Endothelial cell of umbilical vein (primary cell): ENCODE measurements at places on chromosomes 3 and 15. TPM values are rescaled to one million over a fixed set of nuclear protein-coding genes. Genes with fewer than 3 reads are reported as not detected.

DNA sequence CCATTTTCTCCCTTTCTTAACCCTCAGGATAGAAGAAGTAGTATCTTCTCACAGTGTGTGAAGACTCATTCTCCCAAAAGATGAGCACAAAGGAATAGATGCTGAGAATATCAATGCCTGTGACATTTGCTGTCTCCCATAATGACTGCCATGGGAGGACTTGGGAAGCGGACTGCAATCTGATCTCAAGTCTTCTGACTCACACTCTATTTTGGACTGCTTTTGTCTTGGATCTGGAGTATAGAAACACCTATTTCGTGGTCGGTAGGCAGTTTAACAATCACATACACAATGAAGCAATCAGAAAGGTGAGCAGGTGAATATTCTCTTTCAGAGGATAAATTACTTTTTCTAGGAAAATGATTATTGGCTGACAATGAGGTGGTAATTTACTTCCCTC is 852.0 kb downstream of the FHIT start:
- DNase-seq: no peak

- DNase-seq: no peak
Observed at GRCh38 chr3:114839476-114839875, 307.6 kb downstream of the ZBTB20 start.

DNA sequence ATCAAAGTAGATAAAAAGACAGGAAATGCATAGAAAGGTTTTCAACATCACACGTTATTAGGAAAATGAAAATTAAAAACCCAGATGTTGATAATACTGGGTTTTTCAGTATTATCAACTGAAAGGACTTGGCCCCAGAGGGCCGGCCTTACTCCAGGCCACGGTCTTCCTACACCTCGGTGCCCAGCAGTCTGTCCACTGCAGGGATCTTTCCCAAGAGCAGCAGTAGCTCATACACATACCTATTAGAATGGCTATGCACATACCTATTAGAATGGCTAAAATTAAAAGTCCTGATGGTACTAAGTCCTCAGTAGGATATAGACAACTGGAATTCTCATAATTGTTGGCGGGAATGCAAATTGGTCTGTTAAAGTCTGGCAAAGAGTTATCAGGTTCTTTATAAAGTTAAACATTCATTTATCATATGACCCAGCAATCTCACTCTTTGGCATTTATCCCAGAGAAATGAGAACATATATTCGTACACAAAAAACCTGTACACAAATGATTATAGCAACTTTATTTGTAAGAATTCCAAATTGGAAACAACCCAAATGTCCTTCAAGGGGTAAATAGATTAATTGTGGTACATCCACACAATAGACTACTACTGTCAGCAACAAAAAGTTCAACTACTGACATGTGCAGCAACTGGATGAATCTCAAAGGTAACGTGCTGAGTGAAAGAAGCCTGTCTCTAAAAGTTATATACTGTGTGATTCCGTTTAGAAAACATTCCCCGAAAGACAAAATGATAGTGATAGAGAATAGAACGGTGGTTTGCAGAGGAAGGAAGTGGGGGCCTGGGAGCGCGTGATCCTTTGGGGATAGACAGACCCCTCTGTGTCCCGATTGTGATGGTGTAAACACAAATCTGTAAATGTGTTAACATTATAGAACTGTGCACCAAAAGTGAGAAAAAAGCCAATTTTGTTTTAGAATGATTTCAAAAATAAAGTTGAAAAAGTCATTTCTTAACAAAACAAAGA is 62.3 kb downstream of the MCTP2 start:
- DNase-seq: no peak

DNA sequence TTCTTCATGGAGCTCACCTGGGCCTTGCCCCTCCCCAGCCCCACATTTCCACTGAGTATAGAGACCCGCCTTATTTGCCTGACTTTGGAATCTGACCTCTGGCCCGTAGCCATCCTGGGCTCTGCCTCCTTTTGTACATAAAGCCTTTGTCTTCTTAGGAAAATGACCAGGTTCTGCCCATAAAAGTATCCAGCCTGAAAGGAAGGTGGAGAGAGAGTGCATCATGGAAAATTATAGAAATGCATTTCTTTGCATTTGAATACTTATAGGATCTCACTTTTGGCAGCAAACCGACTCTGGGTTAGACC is 3.6 kb upstream of the SH2D7 start:
- DNase-seq: no peak

DNA sequence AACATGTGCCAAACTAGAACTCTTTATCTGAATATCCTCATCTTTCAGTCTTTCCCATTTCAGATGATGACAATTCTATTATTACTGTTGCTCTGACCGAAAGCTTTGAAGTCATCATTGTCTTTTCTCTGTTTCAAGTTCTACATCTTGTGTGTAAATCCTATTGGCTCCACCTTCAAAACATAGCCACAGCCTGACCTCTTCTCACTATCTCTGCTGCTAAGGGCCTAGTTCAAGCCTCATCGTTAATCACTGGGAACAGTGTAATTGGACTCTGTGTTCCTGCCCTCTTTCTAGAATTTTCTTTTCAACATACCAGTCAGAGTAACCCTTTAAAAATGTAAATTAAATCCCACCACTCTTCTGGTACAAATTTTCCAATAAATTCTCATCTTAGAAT is 105.1 kb downstream of the OXSM start:
- DNase-seq: no peak

GRCh38 chr3:99856437-99857220 is 39.0 kb downstream of the CMSS1 start:
- no peak for DNase-seq

- peak; percentile 90 for DNase-seq
Observed at GRCh38 chr3:185362850-185363661, at the start of gene MAP3K13. Gene MAP3K13 (plus strand): TSS chr3:185363136. CDS start chr3:185428582, 65,446 bp downstream.

- DNase-seq: no peak
Observed at GRCh38 chr15:38750786-38751185, 186.2 kb upstream of the RASGRP1 start.

DNA sequence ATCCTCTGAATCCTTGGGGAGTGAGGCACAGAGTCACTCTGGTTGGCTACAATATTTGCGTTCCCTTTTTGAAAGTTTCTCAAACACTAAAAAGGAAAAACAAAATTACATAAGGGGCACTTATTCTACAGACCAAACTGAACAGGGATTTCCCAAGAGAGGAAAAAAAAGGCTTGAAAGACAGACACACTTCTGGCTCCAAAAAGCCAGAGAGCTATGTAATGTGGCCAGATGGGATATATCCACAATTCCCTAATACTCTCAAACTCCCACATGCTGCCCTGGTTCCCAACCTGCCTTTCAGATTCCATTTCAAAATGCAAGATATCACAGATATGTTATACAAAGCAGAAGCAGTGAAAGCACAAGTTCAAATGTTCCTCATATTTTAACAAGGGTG is 1.6 kb downstream of the FRMD4B start:
- no peak for DNase-seq

GRCh38 chr3:42582474-42583070 is 805 bp upstream of the SEC22C start:
- DNase-seq: no peak

DNA sequence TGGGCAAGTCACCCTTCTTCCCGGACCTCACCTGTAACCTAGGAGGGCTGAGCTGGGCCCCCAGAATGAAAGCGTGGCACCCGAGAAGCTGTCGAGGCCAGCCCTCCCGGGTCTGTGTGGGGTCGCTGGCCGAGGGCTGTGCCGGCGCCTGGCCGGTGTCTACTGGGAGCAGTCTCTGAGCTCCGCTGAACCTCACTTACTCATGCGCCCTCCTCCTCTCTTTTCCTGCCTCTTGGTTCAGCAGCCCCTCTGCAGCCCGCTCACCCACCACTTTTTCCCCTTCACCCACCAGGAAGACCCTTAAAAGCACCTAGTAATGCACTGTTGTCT is 419 bp downstream of the HYKK start:
- DNase-seq: no peak

DNA sequence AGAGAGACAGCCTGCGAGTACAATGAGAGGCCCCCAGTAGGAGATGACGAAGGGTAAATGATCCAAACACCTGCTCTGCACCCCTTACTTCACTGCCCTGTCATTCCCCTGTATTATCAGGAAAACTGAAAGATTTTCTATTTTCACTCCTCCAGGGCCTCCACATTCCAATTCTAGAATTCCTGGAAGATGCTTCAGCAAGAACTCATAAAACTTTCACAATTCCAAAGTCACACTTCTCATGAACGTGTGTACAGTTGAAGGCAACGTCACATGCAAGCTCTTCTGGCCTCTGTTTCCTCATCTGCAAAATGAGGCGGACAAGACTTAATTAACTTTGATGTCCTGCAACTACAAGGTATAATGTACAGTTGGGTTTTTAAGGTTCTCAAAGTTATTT is 62.8 kb upstream of the SPATA12 start:
- no peak for DNase-seq

DNA sequence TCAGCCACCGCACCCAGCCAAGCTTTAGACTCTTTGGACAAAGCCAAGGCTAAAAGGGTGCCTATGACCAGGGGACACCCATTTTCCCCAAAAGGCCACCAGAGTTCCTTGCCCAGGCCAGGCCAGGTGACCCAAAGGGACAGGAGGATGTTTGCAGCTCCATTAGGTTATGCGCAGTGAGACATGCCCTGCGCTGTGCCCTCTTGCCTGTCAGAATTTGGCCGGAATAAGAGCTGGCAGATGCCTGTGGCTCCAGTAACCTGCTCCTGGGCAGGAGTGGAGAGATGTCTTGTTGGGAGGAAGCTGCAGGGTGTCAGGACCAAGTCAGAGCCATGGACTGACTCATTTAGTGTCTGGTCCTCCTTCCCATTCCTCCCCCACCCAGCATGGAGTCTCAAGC is 20.5 kb downstream of the DNASE1L3 start:
- no peak for DNase-seq

DNA sequence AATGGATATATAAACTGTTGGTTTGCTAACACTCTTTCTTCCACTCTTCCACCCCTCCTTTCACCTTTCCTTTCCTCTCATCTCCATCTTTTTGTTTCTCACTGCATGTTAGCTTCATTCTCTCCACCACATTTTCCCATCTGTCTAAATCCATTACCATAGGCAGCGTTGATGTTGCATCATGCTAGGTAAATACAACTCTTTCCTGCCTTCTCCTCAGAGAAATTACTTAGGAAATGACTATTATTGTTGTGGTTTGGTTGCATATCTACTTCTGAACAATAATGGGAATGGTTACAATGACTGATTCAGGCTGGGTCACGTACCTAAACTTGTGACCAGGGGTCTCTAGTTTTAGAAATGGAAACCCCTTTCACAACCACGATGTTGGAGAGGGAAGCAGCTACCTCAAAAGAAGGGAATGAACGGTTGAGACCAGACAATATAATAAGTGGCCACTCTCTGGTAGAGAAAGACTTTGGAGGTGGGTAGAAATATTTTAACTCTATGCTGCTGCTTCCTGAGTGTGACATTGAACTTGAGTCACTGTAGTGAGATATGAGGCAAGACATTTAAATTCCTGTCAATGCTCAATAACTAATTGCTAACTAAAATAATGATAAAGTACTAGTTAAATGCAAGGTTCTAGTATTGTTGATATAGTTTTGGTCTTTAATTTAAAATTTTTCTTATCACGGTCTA is 314.1 kb upstream of the TGFBR2 start:
- peak; percentile 93 for DNase-seq

DNA sequence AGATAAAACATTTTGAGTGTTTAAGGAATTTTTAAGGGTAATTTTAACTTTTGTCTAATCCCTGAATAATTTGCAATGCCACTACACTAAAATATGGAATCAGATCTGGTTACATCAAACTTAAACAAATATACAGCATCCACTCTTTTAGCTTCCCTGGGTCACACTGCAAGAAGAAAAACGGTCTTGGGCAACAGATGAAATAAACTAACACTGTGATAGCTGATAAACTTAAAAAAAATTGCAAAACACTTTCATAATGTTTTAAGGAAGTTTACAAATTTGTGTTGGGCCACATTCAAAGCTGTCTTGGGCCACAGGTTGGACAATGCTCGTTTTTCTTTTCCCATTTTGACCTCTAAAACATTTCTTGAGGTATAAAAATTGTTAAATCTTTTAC is 34.3 kb downstream of the CCDC66 start:
- no peak for DNase-seq

GRCh38 chr15:98375513-98376340 is 272.6 kb upstream of the IGF1R start:
- DNase-seq: no peak

- DNase-seq: no peak
Observed at GRCh38 chr3:18870074-18870640, 278.2 kb upstream of the KCNH8 start.

GRCh38 chr3:9022305-9023225 is 59.3 kb upstream of the RAD18 start:
- no peak for DNase-seq

GRCh38 chr15:38876621-38877020 is 312.0 kb upstream of the RASGRP1 start:
- no peak for DNase-seq

- DNase-seq: no peak
Observed at GRCh38 chr3:28564211-28564610, 215.6 kb upstream of the AZI2 start.

DNA sequence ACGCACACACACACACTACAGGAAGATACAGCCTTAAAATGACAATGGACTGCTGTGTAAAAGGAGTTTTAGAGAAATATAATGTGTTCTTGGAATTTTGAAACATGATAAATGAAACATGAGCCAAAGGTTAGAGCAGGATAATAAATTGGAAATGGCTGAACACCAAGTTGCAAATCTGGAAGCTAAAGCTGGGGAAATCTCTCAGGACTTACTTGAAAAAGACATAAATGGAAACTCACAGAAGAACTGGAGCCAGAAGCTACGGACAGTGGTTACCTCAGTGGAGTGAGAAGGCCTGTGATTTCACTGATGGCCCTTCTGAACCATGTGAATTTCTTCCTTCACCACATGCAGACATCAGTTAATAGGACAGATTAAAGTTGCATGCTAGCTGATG is 37.3 kb upstream of the ATP10A start:
- no peak for DNase-seq

GRCh38 chr3:9778143-9779074 is 8.7 kb upstream of the CAMK1 start:
- DNase-seq: no peak

- DNase-seq: no peak
Observed at GRCh38 chr3:47714606-47715005, 67.1 kb downstream of the SMARCC1 start.

The MYEF2 gene
- 54.8 and 62.5 TPM in 2 replicates for total RNA-seq

The TRIM42 gene
- total RNA-seq: not detected in 2 replicates

The ZNF501 gene
- 2.9 and 3.9 TPM in 2 replicates for total RNA-seq

The CCNDBP1 gene
- 39.9 and 41.4 TPM in 2 replicates for total RNA-seq

The AADAC gene
- 0.27 and 1.0 TPM in 2 replicates for total RNA-seq

The RBP2 gene
- not detected in 2 replicates for total RNA-seq

The CCRL2 gene
- 3.9 and 6.4 TPM in 2 replicates for total RNA-seq

The HRG gene
- not detected in 2 replicates for total RNA-seq

The GUCA1C gene
- not detected in 2 replicates for total RNA-seq

The CHST13 gene
- total RNA-seq: not detected in 2 replicates

The CD86 gene
- total RNA-seq: not detected in 2 replicates

The BFSP2 gene
- not detected in 2 replicates for total RNA-seq

The MKRN3 gene
- total RNA-seq: 0.18 TPM in 2 replicates

The ADPRH gene
- total RNA-seq: 6.0 and 8.0 TPM in 2 replicates

The TGM4 gene
- 0.24 and 0.39 TPM in 2 replicates for total RNA-seq

The SCN5A gene
- total RNA-seq: 13.1 and 20.0 TPM in 2 replicates

The SLC12A8 gene
- total RNA-seq: 0.86 and 0.97 TPM in 2 replicates

The GOLGA8O gene
- 0.21 and 2.1 TPM in 2 replicates for total RNA-seq

The CCDC174 gene
- 15.1 and 16.6 TPM in 2 replicates for total RNA-seq

The PLA2G4D gene
- total RNA-seq: not detected in 2 replicates

The FAM174B gene
- total RNA-seq: 20.0 and 30.2 TPM in 2 replicates
